Epithelial cell of alveolus of lung (primary cell): ENCODE measurements at places on chromosomes 16 and 17. TPM values are rescaled to one million over a fixed set of nuclear protein-coding genes. Genes with fewer than 3 reads are reported as not detected.

PIPOX gene
- total RNA-seq, result 0.52 and 2.6 TPM in 2 replicates

GPR139 gene
- total RNA-seq, result not detected in 2 replicates

PTX4 gene
- not detected in 2 replicates for total RNA-seq

C17orf58 gene
- total RNA-seq, result 10.5 and 11.4 TPM in 2 replicates

KRTAP4-9 gene
- not detected in 2 replicates for total RNA-seq

HS3ST4 gene
- total RNA-seq, result not detected in 2 replicates

KRT39 gene
- 0.52 TPM in 1 of 2 replicates, not detected in the other for total RNA-seq

SSTR5 gene
- total RNA-seq, result 0.32 TPM in 1 of 2 replicates, not detected in the other

HYDIN gene
- total RNA-seq, result 0.26 and 0.40 TPM in 2 replicates

CCDC144A gene
- total RNA-seq, result 0.39 and 1.0 TPM in 2 replicates

TMC7 gene
- 0.26 TPM in 1 of 2 replicates, not detected in the other for total RNA-seq

LRRC37A2 gene
- total RNA-seq, result 1.9 and 11.2 TPM in 2 replicates

LITAFD gene
- not detected in 2 replicates for total RNA-seq

SMIM36 gene
- not detected in 2 replicates for total RNA-seq

TMIGD1 gene
- total RNA-seq, result not detected in 2 replicates

FOXL1 gene
- 10.2 and 38.7 TPM in 2 replicates for total RNA-seq

SYT17 gene
- 1.3 and 3.7 TPM in 2 replicates for total RNA-seq

CIITA gene
- under 0.01 TPM in 1 of 2 replicates, not detected in the other for total RNA-seq

TP53TG3F gene
- total RNA-seq, result not detected in 2 replicates

DNAH3 gene
- not detected in 2 replicates for total RNA-seq

EFCAB3 gene
- not detected in 2 replicates for total RNA-seq

RNF166 gene
- 28.7 and 34.6 TPM in 2 replicates for total RNA-seq

SLC12A3 gene
- total RNA-seq, result not detected in 2 replicates

SLC16A13 gene
- 0.16 and 1.7 TPM in 2 replicates for total RNA-seq

OXLD1 gene
- total RNA-seq, result 40.5 and 54.7 TPM in 2 replicates

NTN3 gene
- 0.13 and 1.2 TPM in 2 replicates for total RNA-seq

DNAH9 gene
- total RNA-seq, result not detected in 2 replicates

DHX58 gene
- 8.3 and 9.7 TPM in 2 replicates for total RNA-seq

EZH1 gene
- total RNA-seq, result 5.3 and 8.7 TPM in 2 replicates

HSD11B2 gene
- 2.7 TPM in 1 of 2 replicates, not detected in the other for total RNA-seq

ZG16B gene
- total RNA-seq, result 1.4 TPM in 1 of 2 replicates, not detected in the other

TBX2 gene
- total RNA-seq, result 38.9 and 324 TPM in 2 replicates

NHERF2 gene
- total RNA-seq, result 56.8 and 85.8 TPM in 2 replicates

RASD1 gene
- 2.5 and 3.4 TPM in 2 replicates for total RNA-seq

GP1BA gene
- not detected in 2 replicates for total RNA-seq

SLFN13 gene
- total RNA-seq, result 1.8 and 2.6 TPM in 2 replicates
